ENCODE measurements at places on chromosomes 12 and 14. TPM values are rescaled to one million over a fixed set of nuclear protein-coding genes. Genes with fewer than 3 reads are reported as not detected.

GRCh38 chr12:1320021-1320420, 274.4 kb downstream of the FBXL14 start:
- no peak overlapping the region for H3K27ac ChIP-seq
- H3K4me3 ChIP-seq, result no peak overlapping the region
- no peaks in the 10 kb centered on the region for H3K4me1 ChIP-seq
- peaks cover 2% of the 10 kb centered on the region for H3K36me3 ChIP-seq

- H3K27me3 ChIP-seq, result peaks cover 54% of the 10 kb centered on the region
- H3K4me1 ChIP-seq, result peaks cover 6% of the 10 kb centered on the region
- no peak overlapping the region for H3K4me3 ChIP-seq
Observed at GRCh38 chr12:6699989-6700645, 498 bp downstream of the PIANP start.

GRCh38 chr14:21518725-21519124, 7.4 kb downstream of the SALL2 start:
- H3K4me3 ChIP-seq, result no peak overlapping the region
- DNase-seq, result no peak
- H3K27me3 ChIP-seq, result no peaks in the 10 kb centered on the region
- H3K36me3 ChIP-seq, result no peaks in the 10 kb centered on the region
- H3K27ac ChIP-seq, result no peak overlapping the region

Gene DDX23
- 96.6 TPM for total RNA-seq

GRCh38 chr14:89641495-89642175, 224.6 kb upstream of the FOXN3 start:
- no peaks in the 10 kb centered on the region for H3K4me1 ChIP-seq
- peak; percentile 8 for DNase-seq
- H3K27me3 ChIP-seq, result no peaks in the 10 kb centered on the region
- H3K4me3 ChIP-seq, result no peak overlapping the region
- H3K27ac ChIP-seq, result peak overlapping the region; percentile 2

GRCh38 chr12:34606749-34607519, 584.6 kb downstream of the ALG10 start:
- no peak overlapping the region for H3K4me3 ChIP-seq
- H3K4me1 ChIP-seq, result no peaks in the 10 kb centered on the region
- no peaks in the 10 kb centered on the region for H3K36me3 ChIP-seq
- no peaks in the 10 kb centered on the region for H3K27me3 ChIP-seq
- H3K27ac ChIP-seq, result no peak overlapping the region

GRCh38 chr14:101098177-101098576, 194.7 kb upstream of the RTL1 start:
- H3K4me1 ChIP-seq, result no peaks in the 10 kb centered on the region
- DNase-seq, result no peak
- H3K27me3 ChIP-seq, result no peaks in the 10 kb centered on the region
- no peak overlapping the region for H3K27ac ChIP-seq
- no peaks in the 10 kb centered on the region for H3K36me3 ChIP-seq

- H3K4me3 ChIP-seq, result no peak overlapping the region
- H3K27me3 ChIP-seq, result no peaks in the 10 kb centered on the region
- no peaks in the 10 kb centered on the region for H3K36me3 ChIP-seq
- no peak for DNase-seq
- no peaks in the 10 kb centered on the region for H3K4me1 ChIP-seq
Observed at GRCh38 chr14:42141328-42141727, 534.7 kb downstream of the LRFN5 start.

- DNase-seq, result no peak
- H3K27ac ChIP-seq, result no peak overlapping the region
- no peaks in the 10 kb centered on the region for H3K4me1 ChIP-seq
- no peaks in the 10 kb centered on the region for H3K27me3 ChIP-seq
Observed at GRCh38 chr12:23217667-23218066, 592.7 kb downstream of the ETNK1 start.

DNA sequence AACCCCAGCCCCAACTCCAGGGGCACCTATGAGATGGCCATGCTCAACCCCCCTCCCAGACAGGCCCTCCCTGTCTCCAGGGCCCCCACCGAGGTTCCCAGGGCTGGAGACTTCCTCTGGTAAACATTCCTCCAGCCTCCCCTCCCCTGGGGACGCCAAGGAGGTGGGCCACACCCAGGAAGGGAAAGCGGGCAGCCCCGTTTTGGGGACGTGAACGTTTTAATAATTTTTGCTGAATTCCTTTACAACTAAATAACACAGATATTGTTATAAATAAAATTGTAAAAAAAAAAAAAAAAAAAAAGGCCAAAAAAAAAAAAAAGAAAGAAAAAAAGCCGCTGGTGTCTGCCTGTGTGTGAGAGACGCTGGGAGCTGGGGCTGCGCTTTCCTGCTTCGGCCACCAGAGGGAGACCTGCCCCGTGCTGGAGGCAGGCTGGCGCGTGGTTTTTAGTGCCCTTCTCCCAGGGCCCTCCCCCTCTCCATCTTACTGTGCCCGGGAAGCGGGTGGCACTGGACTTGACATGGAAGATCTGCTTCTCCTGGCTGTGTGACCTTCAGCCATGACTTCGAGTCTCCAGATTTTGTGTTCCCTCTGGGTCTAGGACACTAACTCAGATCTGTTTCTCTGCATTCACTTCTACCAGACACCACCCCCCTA, 3.4 kb upstream of the NXPH4 start:
- DNase-seq, result no peak
- peaks cover 78% of the 10 kb centered on the region for H3K27me3 ChIP-seq
- H3K36me3 ChIP-seq, result no peaks in the 10 kb centered on the region
- H3K4me1 ChIP-seq, result peaks cover 34% of the 10 kb centered on the region
- H3K27ac ChIP-seq, result no peak overlapping the region
- H3K4me3 ChIP-seq, result no peak overlapping the region

Gene PRPF40B
- 4.9 TPM for total RNA-seq

DNA sequence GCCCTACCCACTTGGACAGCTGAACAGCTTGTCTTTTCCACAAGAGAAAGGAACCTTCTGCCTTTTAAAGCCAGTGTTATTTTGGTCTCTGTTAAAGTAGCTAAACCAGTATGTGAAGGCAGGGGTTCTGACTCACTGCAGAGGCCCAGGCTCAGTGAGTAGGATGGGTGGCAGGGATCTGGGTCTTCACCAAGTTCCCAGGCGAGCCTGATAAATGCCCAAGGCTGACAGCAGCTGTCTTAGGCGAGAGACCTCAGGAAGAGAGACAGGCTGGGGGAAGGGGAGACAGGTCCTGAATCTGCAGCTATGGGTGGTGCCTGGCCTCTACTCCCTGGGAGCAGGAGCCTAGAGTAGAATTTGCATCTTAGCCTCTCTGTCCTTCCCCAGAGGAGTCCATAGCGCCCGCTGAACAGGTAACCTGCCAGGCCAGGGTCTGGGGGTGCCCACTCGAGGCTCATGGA, 18.1 kb upstream of the KIF26A start:
- DNase-seq, result no peak
- peaks cover 33% of the 10 kb centered on the region for H3K27me3 ChIP-seq
- H3K36me3 ChIP-seq, result no peaks in the 10 kb centered on the region
- no peak overlapping the region for H3K4me3 ChIP-seq
- no peak overlapping the region for H3K27ac ChIP-seq
